ENCODE measurements at places on chromosomes 7 and 10.

DNA sequence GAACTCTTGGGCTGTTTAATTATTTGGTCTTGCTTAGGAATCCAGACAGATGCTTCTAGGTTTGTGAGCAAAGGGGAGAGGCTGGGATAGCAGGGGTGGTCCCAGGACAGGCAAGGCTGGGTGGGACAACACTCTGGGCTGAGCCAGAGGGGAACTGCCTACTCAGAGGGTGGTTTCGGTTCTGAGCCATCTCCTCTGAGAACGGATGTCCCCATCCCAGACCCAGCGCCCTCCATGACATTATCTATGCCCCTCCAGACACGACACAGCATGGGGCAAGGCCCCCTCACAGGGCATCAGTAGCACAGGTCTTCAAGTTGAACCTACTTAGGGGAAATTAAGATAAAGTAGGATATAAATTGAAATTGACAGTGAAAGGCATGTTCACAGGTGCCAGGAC lies 7.1 kb downstream of the ASB10 start:
- DNase-seq, result no peak

- peak; percentile 60 for DNase-seq
Measured at GRCh38 chr7:6227294-6227846, 45.1 kb downstream of the CYTH3 start.

- DNase-seq, result no peak
Measured at GRCh38 chr10:101655570-101655969, 39.4 kb downstream of the FBXW4 start.

- DNase-seq, result no peak
Measured at GRCh38 chr10:18683427-18683826, 24.2 kb downstream of the ARL5B start.

DNA sequence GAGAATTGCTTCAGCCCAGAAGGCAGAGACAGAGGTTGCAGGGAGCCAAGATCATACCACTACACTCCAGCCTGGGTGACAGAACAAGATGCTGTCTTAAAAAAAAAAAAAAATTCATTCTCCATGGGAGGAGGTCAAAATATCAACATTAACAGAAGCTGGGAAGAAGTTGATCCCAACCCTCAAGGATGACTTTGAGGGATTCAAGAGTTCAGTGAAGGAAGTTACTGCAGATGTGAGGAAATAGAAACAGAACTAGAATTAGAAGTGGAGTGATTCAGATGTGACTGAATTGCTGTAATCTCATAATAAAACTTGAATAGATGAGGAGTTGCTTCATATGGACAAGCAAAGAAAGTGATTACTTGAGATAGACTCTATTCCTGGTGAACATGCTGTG lies 19.7 kb upstream of the RPEL1 start:
- DNase-seq, result no peak

DNA sequence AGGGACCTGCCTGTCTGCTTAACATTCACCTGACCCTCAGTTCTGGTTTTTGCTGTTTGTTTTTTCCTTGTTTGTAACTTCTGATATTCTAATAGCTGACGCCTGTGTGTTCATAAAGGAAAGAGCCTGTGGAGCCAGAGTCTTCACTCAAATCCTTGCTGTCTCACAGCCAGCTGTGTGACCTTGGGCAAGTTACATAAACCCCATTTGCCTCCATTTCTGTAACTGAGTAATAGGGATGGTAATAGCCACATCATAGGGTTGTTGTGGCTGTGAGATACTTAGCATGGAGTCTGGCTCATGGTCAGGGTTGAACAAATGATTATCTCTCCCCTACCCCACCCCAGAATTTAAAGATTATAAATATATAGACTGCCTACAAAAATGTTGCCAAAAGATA lies 27.0 kb downstream of the WBP1L start:
- no peak for DNase-seq

- no peak for DNase-seq
Measured at GRCh38 chr7:20326342-20326741, 4.4 kb upstream of the ITGB8 start.

- no peak for DNase-seq
Measured at GRCh38 chr7:115340828-115341227, 418.9 kb downstream of the MDFIC start.

- no peak for DNase-seq
Measured at GRCh38 chr7:151883857-151884256, 6.9 kb upstream of the PRKAG2 start.

DNA sequence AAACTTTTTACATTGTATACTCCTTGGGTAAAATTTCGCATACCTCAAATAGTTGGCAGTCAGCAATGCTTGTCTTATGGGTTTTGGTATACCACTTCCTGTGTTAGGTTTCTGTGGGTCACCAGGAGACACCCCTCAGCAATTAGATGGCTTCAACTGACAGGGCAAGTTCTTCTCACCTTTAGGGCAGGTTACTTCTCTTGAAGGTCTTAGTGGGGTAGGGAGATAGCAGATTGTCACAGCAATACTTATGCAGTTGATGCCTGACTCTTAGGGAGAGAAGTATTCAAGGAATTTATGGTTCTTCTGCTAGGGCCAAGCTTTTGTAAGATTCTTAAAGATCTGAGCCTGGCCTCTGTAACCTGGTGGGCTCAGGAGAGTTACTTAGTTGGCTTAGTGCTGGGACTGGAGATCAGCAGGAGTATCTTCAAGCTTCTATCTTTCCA lies 42.9 kb downstream of the MKLN1 start:
- no peak for DNase-seq

DNA sequence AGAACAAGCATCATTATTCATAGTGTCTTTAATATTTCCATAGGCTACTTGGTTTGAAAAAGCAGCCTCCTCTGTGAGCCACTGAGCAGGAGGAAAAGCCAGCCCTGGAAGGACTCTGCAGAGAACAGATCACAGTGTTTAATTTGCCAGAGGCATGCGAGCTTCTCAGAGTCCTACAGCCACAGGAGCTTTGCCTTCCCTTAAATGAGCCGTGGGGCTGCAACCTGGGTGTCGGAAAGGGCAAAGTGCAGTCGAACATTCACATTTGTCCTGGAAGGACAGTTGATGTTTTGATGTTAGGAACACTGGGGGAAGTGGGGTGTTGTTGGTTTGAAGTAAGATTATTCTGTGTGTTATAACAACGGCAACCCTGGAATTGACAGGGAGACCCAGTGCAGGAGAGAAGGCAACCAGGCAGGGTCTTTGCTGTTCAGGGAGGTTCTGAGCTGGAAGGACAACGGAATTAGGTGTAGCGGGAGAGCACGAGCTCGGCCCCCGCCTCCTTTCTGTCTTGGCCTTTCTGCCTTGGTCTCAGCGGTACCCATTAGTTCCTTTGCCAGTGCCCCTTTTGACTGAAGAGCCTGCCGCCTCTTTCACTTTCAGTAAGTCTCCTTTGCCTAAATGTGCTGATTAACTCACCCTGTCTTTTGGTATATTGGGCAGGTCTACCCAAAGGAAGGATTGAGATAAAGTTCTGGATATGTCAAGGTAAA lies 192.3 kb upstream of the PITRM1 start:
- DNase-seq, result no peak

- no peak for DNase-seq
Measured at GRCh38 chr7:2475678-2476015, 551 bp downstream of the GRIFIN start.

DNA sequence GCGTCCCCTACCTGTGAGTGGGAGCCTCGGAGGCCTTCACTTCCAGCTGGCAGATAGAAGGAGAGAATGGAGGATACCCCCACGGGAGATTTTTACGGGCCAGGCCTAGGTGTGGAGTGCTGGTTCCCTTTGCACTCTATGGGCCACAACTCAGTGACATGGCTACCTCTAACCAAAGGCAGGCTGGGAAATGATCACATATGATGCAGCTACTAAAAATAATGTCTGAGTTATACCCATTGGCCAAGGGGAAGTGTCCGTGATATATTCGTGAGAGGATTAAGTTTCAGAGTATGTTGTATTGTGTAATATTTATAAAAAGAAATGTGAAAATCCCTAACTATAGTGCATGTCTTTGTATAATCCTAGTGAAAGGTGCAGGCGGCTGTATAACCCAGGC lies 13.5 kb upstream of the HIPK2 start:
- no peak for DNase-seq

- no peak for DNase-seq
Measured at GRCh38 chr7:127824682-127825081, 172.7 kb downstream of the SND1 start.

- no peak for DNase-seq
Measured at GRCh38 chr7:149822353-149822943, 15.7 kb upstream of the ZNF862 start.

GRCh38 chr7:54109501-54109900 lies 432.7 kb upstream of the VSTM2A start:
- DNase-seq, result no peak

DNA sequence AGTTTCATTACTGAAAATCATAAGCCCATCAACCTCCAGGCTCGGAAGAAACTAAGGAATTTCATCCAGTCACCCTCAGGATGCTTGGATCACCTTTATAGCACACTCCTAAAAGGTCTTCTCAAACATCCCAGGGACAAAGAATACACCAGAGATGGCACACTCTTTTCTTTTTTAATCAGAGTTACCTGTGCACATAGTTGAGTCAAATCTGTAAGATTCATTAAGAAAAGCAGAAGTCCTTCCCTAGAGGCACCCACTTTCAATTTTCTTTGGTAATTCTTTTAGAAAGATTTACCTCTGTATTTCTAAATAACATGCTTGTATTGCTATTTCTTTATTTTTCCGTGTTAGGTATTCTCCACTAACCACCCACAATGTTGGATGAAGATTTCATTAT lies 50.6 kb upstream of the IL6 start:
- no peak for DNase-seq

DNA sequence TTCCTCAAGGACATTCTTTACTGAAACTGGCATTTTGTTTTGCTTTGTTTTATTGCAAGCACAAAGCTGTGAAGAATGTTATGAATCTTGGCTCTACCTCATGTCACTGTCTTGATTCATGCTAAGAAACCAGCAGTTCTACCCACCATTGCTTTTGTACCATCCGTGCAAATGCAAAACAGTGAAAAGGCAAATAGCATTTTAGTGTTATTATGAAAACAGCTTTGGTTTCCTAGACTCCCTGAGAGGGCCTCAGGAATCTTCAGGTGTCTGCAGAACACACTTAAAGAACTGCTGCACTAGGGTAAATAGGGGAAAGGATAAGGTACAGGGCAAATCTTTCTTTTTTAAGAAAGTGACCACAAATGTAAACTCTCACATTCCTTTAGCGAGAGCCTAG lies 318.9 kb downstream of the AHR start:
- DNase-seq, result no peak

- DNase-seq, result no peak
Measured at GRCh38 chr10:44780426-44780825, 130.7 kb upstream of the TMEM72 start.

DNA sequence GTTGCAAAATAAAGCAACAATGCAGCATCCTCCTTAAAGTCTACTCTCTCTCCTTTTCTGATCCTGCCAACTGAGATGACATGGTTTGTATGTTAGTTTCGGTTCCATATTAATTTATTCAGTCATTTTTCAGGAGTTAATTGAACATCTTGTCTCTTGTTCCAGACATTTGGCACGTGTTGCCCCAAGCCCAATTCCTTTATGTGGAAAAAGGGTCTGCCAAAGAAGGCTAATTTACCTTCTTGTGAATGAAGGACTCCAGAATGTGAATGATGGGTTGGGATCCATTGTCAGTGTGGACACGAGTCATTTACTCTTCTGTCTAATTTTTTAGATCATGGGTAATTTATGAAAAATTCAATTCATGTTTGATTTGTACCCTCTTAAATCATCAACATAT lies 350.9 kb upstream of the LRGUK start:
- no peak for DNase-seq

GRCh38 chr10:76117949-76118348 lies 686.5 kb downstream of the LRMDA start:
- DNase-seq, result no peak

GRCh38 chr7:74214816-74215630 lies 5.2 kb downstream of the LAT2 start:
- DNase-seq, result no peak
